Activated CD8-positive, alpha-beta T cell treated with anti-CD3 and anti-CD28 coated beads for 36 hours (primary cell): ENCODE measurements at places on chromosomes 5 and 9. TPM values are rescaled to one million over a fixed set of nuclear protein-coding genes. Genes with fewer than 3 reads are reported as not detected.

GRCh38 chr5:55172937-55173686 lies at the start of gene CDC20B:
Gene CDC20B (minus strand): TSS chr5:55173177. CDS start chr5:55173000, 177 bp downstream.
- DNase-seq = peak; percentile 83

Gene SPATA31A5
- not detected for total RNA-seq

DNA sequence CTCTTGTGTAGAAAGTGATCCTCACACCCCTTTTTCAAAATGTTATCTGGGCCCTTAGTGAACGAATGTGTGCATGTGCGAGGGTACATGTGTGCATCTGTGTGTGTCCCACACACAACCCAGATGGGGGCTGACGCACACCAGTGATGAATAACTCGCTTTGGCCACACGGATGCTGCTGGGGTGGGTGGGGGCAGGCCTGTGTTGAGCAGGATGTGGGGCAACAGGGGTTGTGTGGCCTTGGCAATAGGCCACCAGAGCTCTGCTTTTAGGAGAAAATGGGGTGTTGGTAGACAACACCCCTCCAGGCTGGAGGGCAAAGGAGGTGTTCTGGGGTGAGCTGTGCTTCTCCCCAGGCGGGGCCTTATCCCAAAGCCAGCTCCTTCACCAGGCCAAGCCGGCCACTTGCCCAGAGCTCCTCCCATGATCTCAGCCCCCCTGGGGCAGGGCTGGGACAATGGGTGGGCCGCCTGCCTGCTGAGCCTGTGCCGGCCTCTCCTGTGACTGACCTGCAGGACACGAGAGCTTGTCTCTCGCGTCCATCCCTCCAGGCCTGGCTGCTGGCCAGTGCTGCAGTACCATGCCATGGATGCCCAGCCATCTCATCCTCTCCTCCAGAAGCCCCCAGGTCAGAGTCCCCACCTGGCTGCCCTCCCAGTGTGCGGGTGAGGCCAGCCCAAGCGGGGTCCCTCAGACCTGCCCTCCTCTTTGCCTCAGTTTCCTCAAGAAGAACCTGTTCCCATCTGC lies 1.7 kb downstream of the DBN1 start:
- DNase-seq = peak; percentile 91

Gene OTULIN
- total RNA-seq = 59.6 TPM

DNA sequence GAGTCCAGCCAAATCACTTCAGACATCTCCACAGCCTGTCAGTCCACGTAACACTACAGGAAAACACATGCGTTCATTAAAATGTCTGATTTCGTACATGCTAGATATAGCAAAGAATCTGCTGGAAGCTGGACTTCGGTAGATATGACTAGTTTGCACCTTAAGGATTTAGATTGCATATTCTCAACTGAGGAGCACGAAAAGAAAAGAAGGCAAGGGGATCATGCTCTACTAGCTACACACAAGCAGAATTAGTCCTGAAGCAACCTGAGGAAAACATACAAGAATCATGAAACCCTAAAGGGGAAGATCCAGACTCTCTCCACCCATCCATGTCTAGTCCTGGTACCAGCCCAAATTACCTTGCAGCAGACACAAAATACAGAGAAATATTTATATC lies 36.1 kb upstream of the SSBP2 start:
- DNase-seq = no peak

DNA sequence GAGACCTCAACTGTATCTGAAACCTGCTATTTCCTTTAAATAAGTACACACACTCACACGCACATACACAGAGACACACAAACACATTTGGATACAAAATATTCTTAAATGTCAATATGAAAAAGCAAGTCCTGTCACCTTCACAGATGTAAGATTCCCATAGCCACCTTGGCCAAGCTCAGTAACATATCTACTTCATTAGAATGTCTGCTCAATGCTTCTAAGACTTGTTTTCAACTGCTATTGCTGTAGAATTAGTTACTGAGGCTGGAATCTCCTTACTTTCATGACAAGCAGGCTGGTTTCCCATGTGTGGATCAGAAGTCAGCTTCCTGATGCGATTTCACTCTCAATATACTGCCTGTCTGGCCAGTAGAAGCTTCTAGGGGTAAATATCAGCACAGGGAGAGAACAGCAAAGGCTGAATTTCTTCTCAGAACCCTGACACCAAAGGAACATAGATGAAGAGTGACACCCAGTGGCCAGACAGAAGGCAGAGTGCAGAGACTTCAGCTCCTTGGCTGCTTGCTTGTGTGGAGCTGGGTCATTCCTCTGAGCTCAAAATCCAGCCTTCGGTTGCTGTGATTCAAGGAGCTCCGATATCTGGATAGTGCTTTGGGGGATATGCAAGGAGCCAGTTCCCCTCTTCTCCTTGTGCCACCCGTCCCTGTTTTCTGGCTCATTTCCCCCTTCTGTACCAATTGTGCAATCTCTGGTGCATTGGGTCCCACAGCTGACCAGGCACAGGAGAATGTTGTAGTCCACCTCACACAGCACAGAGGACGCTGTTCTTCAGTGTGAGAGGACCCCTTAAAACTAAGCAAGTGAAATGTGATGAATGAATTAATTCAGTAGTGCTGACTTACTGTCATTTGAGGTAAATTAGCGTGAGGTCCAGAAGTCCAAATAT lies 26.6 kb upstream of the ABLIM3 start:
- peak; percentile 58 for DNase-seq

DNA sequence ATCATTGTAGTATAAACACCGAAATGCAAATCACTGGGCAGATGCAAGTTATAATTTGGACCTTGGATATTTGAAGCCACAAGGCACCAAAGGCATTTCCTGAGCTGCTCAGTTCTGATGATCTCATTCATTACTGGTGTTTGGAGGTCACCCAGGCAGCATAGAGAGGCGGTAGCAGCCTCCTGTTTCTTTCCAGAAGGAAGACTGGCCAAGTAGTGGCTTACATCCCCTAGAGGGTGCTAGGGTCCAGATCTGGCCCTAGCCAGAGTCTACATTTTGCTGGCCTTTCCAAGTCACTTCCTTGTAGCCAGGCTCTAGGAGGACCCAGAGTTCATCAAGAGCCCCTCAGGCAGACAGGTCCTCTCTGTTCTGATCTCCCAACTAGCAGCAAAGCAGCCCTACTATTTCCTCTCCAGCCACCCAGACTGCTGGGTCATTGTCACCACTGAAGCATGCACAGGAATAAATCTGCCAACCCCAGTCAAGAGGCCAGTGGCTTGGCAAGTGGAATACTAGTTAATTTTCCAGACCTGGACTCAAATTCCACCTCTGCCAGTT lies 33.4 kb upstream of the TTC1 start:
- no peak for DNase-seq

DNA sequence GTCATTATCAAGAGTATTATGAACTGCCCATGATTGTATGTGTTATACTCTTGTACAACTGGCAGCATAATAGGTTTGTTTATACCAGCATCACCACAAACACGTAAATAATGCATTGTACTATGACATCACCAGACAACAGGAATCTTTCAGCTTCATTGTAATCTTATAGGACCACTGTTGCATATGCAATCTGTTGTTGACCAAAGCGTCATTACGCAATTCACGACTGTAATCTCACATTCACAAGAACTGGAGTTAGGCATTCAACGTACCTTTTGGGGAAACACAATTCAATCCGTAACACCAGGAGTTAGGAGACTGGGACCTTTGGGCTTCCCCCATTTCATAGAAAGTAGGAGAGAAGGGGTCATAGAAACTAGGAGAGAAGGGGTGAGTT lies 20.4 kb upstream of the ARSI start:
- no peak for DNase-seq
